CD4-positive, alpha-beta T cell treated with Interferon alpha-2 for 1 hour (primary cell): ENCODE measurements at places on chromosomes 6 and 20.

DNA sequence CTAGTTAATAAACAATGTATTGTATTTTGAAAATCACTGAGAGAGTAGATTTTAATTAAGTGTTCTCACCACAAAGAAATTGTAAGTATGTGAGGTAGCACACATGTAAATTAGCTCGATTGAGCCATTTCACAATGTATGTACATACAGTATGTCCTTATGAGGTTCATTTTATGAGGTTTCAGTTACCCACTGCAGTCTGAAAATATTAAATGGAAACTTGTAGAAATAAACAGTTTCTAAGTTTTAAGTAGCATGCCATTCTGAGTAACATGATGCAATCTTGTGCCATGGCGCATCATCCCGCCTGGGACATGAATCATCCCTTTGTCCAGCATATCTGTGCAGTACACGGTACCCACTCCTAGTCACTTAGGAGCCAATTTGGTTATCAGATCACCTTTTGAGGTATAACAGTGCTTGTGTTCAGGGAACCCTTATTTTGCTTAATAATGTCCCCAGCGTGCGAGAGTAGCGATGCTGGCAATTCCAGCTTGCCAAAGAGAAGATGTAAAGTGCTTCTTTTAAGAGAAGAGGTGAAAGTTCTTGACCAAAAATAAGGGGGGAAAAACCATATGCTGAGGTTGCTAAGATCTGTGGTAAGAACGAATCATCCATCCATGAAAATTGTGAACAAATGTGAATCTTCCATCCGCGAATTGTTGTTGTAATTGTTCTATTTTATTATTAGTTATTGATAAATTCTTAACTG lies 64.7 kb downstream of the KCNS1 start:
- no peak for DNase-seq

DNA sequence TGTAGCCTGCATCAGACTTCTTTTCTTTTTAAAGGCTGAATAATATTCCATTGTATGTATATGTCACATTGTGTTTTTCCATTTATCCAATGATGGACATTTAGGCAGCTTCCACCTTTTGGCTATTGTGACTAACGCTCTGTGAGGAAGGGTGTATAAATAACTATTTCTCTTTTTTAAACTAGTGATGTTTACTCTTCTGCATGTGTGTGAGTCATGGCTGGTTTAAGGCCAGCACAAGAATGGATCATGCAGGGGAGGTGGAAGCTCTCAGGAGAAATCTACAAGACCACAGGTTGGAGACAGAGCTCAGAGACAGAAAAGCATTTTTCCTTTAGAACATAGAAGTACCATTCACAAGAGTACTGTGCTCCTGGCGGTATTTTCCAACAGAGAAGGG lies 307.2 kb downstream of the SOX4 start:
- DNase-seq: no peak

DNA sequence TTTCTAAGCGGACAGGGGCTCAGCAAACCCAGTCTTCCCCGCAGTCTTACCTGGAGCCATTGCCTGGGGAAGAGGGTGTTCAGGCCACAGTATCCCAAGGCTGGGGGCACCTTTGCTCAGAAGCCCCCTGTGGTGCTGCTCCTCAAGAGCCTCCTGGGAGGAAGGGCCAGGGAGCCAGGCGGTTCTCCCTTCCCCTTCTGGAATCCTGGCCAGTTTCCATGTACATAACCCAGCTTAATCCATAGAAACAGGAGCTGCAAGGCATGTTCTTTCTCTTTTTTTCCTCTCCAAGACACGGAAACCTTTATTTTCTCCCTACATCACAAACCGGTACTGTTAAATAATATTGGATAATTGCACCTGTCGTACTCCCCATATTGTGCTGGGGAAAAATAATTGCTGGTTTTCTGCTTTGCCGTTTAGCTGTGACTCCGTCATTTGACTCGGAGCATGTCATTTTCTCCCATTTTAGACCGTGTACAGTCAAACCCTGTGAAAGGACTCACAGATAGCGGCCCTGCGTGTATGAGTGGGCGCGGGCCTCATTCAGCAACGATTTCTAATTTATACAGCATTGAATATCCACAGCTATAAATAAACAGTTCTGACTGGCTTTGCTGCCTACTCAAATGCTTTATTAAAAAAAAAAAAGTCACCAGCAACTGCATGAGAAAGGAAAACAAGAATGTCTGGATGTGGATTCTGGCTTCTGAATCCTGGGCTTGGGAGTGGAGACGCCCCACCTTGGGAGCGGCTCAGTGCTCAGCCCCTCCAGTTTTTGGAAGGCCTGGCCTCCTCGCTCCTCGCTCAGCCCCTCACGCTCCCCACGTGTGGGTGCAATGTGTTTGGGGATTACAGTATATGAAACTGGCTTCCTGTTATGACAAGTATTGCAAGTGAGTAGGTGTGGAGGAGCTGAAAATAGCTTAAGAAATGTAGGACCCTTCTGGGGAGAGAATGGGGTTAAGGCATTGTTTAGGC lies 67.3 kb downstream of the ADTRP start:
- no peak for DNase-seq

DNA sequence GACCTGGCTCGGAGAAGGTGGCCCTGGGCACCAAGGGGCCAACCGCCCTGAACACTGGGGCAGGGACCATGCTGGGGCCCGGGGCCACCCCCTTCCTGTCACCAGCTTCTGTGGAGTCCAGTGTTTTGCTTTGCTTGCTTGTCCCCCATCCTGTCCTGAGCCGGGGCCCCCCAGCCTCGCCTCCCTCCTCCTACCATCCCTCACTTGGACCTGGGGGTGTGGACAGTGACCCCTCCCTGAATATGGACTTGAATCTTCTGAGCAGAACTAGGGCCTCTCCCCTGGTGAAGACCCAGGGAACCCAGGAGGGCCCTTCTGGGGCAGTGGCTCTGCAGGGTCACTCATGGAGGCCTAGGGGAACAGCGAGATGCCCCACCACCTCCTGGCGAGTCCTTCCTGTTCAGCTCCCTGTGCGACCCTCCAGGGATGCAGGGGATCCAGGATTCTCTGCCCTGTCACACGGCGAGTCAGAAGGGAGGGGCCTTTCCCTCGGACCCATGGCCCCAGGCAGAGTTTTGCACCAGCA lies 41.6 kb downstream of the VSTM2L start:
- no peak for DNase-seq

GRCh38 chr6:2081155-2082138 lies 164.0 kb downstream of the GMDS start:
- no peak for DNase-seq

- DNase-seq: no peak
These were observed 151.6 kb downstream of the BACH2 start for GRCh38 chr6:90144928-90145555.

DNA sequence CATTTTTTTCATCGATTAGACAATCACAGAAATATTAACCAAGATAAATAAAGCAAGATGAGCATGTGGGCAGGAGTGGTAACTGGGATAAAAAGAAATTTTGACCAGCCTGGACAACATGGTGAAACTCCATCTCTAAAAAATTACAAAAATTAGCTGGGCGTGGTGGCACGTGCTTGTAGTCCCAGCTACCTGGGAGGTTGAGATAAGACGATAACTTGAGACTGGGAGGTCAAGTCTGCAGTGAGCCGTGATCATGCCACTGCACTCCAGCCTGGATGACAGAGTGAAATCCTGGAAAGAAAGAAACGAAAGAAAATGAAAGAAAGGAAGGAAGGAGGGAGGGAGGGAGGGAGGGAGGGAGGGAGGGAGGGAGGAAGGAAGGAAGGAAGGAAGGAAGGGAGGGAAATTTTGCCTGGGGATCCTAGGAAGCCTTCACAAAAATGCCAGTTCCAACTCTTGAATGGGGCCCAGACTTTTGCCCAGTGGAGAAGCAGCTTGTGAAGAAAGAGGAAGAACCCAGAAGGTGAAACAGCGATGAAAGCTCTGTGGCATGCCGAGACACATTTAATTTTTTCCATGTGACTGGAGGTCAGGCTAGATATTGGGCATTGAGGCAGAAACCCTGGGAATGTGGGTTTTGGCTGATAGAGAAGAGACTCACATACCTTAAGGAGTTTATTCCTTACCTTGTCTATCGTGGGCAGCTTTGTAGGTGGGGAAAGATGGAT lies 20.3 kb downstream of the CCDC170 start:
- DNase-seq: no peak

DNA sequence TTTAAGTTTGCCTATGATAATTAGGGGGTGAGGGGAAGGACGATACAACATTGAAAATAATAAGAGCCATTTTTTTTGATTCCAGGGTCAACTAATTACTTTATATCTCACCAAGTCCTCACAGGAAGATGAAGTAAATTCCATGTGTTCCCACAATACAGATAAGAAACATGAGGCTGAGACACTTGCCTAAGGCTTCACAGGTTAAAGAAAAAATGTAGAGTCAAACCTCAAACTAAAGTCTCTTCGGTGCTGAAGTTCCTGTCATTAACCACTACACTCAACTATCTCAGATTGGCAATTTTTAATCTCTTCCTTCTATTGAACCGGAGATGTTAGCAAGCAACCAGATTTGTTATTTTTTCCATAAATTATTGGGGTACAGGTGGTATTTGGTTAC lies 33.0 kb downstream of the MRAP2 start:
- no peak for DNase-seq

- no peak for DNase-seq
These were observed 124.8 kb downstream of the PRKN start for GRCh38 chr6:162602759-162603158.

GRCh38 chr20:51382986-51383821 lies 159.3 kb downstream of the NFATC2 start:
- no peak for DNase-seq

DNA sequence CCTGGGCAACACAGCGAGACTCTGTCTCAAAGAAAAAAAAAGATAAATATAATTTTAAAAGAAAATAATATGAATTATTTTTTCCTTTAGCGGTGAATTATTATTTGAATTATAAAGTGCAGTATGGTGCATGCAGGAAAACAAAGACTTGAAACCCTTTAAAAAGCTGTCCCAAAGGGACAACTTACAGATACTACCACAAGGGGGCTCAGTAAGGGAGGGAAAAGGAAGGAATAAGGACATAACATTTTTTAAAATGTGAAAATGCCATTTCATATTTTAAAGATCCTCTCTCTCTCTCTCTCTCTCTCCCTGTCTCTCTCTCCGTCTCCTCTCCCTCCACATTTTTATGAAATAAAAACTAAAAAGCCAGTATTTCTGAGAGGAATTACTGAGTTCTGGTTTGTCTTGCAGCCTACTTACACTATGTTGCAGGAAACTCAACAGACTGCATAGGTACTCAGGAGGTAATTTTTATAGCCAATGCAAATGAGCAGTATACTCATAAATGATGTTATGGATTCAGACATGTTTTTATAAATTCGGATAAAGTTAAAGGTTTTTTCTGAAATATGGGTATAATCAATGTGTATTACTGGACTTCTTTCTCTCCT lies 455.0 kb upstream of the GJE1 start:
- DNase-seq: peak; percentile 48

DNA sequence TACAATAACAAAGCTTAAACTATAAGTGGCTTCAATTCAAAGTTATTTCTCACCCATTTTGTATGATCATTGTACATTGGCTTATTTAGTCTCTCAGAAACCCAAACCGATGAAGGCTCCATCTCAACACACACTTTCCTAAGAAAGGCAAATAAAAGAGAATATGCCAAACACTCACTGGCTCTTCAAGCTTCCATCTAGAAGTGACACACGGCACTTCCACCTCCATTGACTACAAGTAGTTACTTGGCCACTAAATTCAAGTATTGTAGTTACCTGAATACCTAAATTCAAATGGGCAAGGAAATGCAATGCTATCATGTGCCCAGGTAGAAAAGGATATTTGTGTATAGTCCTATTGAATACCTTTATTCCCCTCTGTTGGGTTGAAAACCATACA lies 170.6 kb downstream of the OGFRL1 start:
- DNase-seq: no peak

DNA sequence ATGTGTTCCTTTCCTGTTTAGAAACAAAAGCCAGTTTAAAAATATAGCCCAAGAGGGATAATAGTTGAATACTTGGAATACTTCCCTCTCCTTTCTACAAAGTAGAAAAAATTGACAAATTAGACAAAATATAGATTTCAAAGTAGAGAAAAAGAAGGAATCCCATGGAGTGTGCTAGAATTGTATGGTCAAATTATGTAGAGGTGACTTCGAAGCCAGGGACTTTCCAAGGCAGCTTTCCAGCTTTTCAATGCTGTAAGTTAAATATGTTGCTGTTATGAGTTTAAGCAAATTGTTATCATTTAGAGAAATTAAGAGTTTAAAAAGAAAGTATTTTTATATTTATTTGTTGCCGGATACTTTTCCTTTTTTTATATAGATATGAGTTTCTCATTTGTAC lies 415.5 kb upstream of the OPRM1 start:
- DNase-seq: no peak

DNA sequence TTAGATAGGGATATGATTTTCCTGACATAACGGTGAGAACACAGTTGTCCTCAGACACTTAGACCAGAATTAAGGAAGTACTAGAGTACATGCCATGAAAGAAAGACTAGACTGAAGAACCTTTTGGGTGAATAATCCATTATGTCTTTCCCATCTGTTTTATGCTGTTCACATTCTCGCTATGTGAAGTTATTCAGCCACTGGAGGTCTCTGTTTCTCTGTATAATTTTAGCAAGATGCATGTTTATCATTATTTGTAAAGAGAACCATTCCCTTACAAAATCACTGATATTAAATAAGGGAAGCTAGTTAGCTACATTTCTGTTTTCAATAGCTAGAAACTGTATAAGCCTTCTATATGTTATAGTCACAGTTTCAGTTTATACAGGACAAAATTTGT lies 391.9 kb downstream of the CD109 start:
- no peak for DNase-seq

- no peak for DNase-seq
These were observed 2.5 kb downstream of the CCR6 start for GRCh38 chr6:167125410-167125809.

DNA sequence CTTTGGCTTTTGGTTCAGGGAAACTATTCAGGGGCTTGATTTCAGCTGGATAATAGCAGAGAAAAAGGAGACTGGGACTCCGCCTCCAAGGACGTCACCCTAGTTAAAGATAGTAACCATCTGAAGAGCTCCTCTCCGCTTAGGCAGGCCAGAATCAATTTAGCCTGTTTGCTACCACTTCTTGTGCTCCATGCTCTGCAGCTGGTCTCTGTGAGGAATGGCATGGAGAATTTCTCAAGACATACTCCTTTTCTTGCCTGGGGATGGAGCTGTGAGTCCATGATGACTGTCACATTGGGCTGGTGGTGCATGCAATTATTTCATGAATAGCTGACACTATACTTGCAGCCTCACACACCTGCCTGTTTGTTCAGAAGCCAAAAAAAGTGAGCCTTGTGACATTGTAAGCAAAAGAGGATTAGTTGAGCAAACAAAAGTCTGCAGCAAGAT lies 61.4 kb downstream of the TXLNB start:
- DNase-seq: no peak

DNA sequence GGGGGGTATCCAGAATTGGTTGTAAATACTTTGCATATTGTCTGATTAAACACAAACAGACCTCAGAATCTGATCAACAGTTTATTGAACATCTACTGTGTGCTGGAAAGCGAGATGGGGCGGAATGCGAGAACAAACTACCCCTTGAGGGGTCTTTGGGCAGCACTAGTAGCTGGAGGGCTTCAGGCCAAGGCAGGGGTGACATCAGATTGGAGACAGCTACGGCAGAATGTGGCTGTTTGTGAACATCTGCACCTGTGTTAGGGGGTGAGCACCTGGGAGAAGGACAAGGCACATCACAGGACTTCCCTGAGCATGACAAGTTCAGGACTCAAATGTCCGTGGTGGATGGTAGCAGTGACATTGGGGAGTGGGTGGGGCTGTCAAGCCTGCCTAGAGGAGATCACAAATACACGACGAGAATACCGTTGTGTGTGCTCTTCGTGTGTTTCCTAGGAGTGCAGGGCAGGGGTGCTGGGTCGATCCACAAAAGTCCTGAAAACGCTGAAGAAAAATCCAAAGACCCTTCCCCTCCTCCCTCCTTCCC lies 59.5 kb downstream of the SRC start:
- no peak for DNase-seq

- no peak for DNase-seq
These were observed 57.2 kb downstream of the CHD6 start for GRCh38 chr20:41560970-41561369.
